ENCODE measurements at places on chromosomes 1 and 21.

- DNase-seq, result no peak
Measured at GRCh38 chr1:168879896-168880734, 151.1 kb upstream of the DPT start.

GRCh38 chr1:201032408-201032807 lies 8.9 kb upstream of the KIF21B start:
- no peak for DNase-seq

DNA sequence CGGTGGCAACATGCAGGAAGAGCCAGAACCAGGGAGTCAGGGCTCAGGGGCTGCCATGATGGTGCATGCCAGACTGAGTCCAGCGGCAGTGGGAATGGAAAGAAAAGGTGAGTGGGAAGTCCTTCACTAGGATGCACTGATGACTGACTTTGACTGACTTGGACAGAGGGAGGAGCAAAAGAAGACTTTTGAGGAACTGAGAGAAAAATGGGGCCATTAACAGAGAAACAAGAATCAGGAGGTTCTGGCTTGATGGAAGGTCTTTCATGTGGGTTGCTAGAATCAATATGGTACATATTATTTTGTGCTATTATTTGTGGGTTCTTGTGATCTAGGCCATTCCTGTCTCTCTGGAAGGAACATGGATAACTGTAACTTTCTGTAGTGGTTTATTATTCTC lies 454.6 kb upstream of the PROX1 start:
- DNase-seq, result no peak

DNA sequence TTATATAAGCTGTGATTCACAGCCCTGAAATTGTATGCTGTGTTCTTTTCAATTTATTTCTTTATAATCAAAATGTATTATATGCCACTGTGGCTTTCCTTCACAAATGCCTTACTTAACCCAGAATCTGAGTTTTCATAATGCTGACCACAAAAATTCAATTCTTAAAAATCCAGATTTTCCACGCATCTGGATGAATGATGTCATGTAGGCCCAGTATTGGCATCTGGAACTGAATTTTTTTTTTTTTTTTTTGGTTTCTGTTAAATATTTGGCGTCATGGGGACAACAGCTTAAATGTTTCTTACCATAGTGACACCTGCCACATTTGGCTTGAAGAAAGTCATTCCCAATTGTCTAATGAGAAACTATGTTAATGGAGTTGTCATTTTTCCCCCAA lies 296.8 kb downstream of the TM2D1 start:
- DNase-seq, result no peak

DNA sequence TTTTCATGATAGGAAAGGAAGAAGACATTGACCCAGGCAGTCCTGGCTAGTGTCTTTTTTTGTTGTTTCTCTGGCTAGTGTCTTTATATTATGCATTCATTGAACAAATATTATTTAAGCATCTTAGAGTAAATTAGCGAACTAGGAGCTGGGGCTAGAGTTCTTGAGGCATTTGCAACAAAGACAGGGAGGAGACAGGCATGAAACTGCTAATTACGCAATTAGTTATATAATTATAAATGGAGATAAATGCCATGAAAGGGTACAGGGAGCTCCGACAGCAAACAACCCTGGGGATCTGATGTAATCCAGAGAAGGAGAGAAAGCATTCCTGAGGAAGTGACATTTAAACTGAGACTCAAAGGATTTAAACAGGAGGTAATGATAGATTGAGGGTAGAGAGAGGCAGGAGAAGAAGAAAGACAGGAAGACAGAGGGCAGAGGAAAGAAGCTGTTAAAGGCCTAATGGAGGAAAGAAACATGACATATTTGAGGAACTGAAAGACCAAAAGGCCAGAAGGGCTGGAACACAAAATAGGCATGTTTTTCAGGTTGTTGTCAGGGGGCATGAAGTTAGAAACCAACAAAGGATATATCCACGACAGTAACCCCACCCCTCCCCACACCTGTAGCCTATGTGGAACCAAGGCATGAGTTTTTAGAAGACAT lies 99.5 kb upstream of the GJB5 start:
- DNase-seq, result no peak

DNA sequence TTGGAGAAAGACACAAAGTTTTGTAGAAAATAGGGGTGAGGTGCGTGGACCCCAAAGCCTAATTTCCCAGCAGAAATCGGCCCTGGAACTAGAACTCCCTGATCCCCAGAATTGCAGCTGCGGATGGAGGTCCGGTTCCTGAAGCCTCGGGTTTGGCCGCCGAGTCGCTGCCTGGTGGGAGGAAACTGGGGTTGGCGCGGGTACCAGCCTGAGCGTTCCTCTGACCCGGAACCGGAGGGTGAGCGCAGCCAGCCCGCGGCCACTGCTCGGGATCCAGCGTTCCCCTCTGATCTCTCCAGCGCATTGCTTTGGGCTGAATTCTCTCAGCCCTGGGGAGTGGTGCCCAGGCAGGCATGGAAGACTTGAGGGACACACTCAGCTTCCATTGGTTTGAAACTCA lies 1.6 kb downstream of the ST6GALNAC5 start:
- no peak for DNase-seq

DNA sequence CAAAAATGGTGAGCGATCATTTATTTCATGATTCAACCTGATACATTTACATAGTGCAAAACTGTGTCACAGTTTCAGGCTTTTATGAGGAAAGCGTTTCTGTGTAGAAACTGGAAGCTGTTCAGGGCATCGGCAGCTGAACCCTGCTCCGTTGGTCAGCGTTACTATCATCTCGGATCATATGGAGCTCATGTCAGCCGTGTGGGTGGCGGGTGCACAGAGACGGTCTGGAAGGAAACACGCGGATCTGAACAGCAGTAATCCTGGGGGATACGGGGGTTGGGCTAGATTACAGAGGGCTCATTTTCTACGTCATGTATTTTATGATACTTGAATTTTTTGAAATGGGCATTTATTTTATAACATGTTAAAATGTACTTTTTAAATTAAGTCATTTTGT lies 15.1 kb downstream of the C1orf174 start:
- DNase-seq, result no peak

DNA sequence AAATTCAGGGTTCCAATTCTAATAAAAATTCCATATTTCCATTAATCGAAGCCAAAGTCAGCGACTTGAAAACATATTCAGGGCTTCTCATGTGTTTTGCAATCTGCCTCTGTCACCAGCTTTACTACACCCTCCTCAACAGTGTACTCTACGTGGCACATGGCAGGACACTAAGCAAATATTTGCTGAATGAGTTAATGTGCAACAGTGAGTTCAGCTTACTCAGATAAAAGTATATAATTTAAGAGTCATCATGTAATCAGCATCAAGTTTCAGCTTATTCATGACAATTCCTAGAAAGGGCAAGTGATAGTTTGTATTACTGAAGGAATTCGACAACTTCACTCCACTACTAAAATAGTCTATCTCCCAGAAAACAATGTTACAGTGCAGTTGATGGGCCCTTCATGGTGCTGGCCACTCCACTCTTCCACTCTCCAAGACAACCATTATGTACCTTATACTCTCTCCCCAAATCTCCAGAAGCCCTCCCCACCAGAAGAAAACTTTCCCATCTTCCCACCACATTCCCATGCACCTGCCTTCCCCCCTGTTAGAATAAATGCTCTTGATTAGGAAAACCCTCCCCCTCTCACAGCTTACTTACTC lies 97.3 kb downstream of the TTLL7 start:
- no peak for DNase-seq

DNA sequence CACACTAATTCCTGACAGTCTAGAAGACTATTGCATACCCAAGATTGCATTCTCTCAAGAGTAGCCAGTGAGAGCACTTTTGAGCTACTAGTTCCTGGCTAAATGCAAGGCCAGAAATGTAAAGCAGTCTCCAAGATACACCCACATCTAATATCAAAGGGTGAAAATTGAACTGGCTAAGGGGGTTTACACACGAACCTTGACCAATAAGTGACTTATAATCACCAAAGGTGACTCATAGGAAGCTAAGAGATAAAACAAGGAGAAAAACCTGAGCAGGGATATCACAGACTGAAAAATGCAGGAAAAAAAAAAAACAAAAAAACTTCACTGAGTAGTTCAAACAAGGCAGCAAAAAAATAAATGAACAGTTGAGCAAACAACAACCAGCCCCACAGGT lies 172.2 kb upstream of the RRP15 start:
- DNase-seq, result no peak

DNA sequence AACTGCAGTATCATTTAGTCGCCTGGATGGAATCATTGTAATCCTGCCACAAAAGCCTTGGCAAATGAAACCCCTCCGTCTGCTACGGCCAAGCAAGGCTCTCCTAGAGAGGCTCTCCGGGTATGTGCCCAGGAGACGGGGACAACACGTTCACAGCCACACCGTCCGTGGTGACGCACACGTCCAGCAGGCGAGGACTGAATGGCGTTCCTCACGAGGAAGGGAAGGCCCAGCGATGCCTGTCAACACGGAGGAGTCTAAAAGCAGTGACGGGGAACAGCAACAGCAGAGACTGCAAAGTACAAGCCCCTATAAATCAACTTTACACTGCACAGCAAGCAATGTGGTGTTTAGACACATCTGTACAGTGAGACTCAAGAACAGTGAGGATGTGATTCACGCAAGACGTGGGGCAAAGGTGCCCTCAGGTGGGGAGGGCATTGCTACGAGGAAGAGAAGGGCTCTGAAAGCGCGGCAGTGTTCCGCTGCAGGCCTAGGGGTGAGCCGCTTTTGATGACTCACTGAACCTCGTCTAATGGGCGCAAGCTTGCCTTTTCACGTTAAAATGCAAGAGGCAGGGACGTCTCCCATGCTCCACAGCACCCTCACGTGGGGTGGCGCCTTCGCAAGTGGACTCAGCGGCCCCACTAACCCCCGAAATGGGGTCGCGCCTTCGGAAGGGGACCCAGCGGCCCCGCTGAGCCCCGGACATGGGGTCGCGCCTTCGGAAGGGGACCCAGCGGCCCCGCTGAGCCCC lies 6.8 kb downstream of the WRAP73 start:
- no peak for DNase-seq

DNA sequence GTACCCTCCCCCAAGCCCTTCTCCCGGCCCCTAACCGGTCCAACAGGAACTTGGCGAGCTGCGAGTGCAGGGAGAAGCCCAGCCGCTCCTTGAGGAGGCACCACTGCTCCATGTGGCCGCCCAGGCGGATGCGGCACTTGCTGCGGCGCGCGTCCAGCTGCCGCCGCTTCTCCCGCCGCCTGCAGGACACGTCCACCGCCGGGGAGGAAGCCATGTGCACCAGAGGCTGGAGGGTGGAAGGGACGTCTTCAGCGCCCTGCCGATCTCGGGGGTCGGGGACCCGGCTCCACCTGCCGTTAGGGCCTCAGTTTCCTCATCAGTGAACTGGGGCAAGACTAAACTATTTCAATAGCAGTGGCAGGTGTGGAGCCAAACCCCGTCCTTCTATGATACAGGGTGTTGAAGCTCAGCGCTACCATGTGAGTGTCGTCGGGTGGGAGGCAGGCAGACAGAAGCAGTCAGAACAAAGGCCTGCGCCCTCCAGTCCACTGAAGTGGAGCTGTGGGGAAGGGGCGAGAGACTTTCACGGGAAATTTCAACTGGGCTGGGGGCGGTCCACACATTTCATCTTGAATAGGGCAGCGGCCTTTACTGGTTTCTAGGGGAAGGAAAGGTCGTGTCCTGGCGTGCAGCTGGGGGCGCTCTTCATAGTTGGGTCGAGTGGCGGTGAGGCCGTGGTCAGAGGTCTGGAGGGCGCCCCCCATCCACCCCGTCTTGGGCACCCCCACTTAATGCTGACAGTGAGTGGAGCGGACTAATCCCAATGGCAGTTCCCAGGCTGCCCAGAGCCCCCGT lies 592 bp downstream of the ZNF692 start:
- no peak for DNase-seq

DNA sequence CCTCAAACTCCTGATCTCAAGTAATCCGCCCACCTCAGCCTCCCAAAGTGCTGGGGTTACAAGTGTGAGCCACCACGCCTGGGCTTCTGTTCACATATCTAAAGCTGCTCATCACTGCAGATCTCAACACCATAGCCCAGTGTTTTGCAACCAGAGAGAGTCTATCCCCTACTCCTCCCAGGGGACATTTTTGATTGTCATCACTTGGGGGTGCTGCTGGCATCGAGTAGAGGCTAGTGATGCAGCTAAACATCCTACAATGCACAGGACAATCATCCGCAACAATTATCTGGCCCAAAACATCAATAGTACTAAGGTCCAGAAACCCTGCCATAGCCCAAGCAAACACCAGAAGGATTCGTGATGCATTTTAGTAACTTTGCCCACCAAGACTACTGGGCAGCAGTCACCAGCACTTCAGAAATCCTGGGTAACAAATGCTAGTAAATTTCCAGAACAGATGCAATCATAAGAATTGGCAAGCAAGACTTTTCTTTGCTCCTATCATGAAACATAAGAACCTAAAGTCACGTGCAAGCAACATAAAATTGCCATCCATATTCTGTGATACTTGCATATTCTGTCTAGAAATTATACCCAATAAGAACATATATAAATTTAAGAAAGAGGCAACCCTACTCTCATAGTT lies 159.2 kb downstream of the APP start:
- no peak for DNase-seq

DNA sequence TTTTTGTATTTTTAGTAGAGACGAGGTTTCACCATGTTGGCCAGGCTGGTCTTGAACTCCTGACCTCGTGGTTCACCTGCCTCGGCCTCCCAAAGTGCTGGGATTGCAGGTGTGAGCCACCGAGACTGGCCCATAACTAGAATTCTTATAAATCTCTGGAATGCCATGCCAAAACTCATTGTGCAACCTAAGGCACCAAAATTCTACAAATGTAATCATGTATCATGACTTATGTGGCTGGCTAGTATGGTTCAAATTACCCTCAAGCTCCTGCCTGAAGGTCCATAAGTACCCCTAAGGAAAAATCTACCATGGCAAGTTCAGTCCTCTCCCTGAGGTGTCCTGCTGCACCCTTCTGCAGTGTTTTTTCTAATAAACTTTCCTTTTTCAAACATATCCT lies 63.8 kb upstream of the CSF1 start:
- no peak for DNase-seq

GRCh38 chr21:35658242-35658641 lies 402.1 kb downstream of the SETD4 start:
- no peak for DNase-seq

GRCh38 chr21:27647921-27648320 lies 681.0 kb upstream of the ADAMTS5 start:
- no peak for DNase-seq

DNA sequence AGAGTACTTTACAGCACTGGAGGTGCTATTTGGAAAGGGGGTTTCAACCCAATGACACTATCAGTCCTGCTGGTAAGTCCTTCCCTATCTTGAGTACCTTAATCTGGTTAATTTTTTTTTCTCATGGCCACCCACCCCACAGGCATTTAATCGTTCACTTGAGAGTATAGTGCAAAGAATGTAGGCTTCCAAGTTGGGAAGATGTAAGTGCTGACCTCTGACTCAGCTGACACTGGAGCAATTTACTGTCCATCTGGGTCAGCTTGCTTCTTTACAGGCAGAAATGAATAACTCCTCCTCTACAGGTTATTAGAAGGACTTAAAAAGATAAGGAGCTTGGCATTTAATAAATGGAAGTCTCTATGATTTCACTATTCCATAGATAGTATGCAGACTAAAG lies 89.6 kb downstream of the AK5 start:
- no peak for DNase-seq

Measured in activated CD8-positive, alpha-beta memory T cell treated with anti-CD3 and anti-CD28 coated beads for 1 hour (primary cell).